ENCODE measurements at places on chromosomes 4 and X. TPM values are rescaled to one million over a fixed set of nuclear protein-coding genes. Genes with fewer than 3 reads are reported as not detected.
A peak's percentile ranks its signal among the peaks of the same experiment; 100 is the strongest.

The MAGED4 gene
- 96.3 TPM for total RNA-seq

- H3K4me3 ChIP-seq, result no peak overlapping the region
- H3K4me1 ChIP-seq, result no peaks in the 10 kb centered on the region
- H3K36me3 ChIP-seq, result no peaks in the 10 kb centered on the region
- no peak for DNase-seq
Observed at GRCh38 chr4:1471443-1472147, 65.4 kb upstream of the NKX1-1 start.

- H3K4me3 ChIP-seq, result no peak overlapping the region
- H3K27ac ChIP-seq, result no peak overlapping the region
- H3K36me3 ChIP-seq, result no peaks in the 10 kb centered on the region
- no peaks in the 10 kb centered on the region for H3K27me3 ChIP-seq
- no peak for DNase-seq
Observed at GRCh38 chrX:124405868-124406267, 59.5 kb downstream of the SH2D1A start.

GRCh38 chr4:185811509-185812364, at the start of gene SORBS2:
TSS of gene SORBS2 (minus strand) at chr4:185812194. CDS start at chr4:185690571, 121,623 bp downstream.
- peak within 1 kb of the TSS; percentile 63 for H3K4me3 ChIP-seq
- H3K27me3 ChIP-seq, result no peaks in the 10 kb centered on the region
- peaks cover 11% of the 10 kb centered on the region for H3K4me1 ChIP-seq

Data from astrocyte (in vitro differentiated cells and primary cell).